PC-9 (cell line): ENCODE measurements at places on chromosomes 5 and 9. TPM values are rescaled to one million over a fixed set of nuclear protein-coding genes. Genes with fewer than 3 reads are reported as not detected.
A peak's percentile ranks its signal among the peaks of the same experiment; 100 is the strongest.

Gene OR13D1
- not detected in 2 replicates for total RNA-seq

Gene CNTNAP3
- 4.6 TPM in 2 replicates for total RNA-seq

Gene SPATA31D4
- total RNA-seq = not detected in 2 replicates

Gene BTNL3
- not detected in 2 replicates for total RNA-seq

Gene ENTPD8
- 5.4 and 5.9 TPM in 2 replicates for total RNA-seq

Gene ANKDD1B
- 0.20 and 0.31 TPM in 2 replicates for total RNA-seq

Gene AGXT2
- not detected in 2 replicates for total RNA-seq

Gene SLC28A3
- total RNA-seq = 0.08 and 0.13 TPM in 2 replicates

DNA sequence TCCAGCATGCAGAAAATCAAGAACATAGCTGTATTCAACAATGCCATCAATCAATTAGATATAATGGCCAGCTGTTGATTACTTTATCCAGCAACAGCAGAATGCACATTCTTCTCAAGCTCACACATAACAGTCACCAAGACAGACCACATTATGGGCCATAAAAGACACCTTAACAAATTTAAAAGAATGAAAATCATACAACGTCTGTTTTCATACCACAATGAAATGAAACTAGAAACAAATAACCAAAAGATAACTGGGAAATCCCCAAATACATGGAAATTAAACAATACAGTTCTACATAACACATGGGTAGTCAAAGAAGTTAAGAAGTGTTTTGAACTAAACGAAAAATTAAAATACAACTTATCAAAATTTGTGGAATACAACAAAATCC is 130.9 kb upstream of the GNA14 start:
- no peak for DNase-seq

GRCh38 chr5:139686706-139687441 is 38.7 kb downstream of the CXXC5 start:
- DNase-seq = no peak

- DNase-seq = no peak
Measured at GRCh38 chr5:163760498-163760897, 255.1 kb downstream of the MAT2B start.

GRCh38 chr5:149545327-149545726 is 5.9 kb downstream of the CSNK1A1 start:
- DNase-seq = no peak

DNA sequence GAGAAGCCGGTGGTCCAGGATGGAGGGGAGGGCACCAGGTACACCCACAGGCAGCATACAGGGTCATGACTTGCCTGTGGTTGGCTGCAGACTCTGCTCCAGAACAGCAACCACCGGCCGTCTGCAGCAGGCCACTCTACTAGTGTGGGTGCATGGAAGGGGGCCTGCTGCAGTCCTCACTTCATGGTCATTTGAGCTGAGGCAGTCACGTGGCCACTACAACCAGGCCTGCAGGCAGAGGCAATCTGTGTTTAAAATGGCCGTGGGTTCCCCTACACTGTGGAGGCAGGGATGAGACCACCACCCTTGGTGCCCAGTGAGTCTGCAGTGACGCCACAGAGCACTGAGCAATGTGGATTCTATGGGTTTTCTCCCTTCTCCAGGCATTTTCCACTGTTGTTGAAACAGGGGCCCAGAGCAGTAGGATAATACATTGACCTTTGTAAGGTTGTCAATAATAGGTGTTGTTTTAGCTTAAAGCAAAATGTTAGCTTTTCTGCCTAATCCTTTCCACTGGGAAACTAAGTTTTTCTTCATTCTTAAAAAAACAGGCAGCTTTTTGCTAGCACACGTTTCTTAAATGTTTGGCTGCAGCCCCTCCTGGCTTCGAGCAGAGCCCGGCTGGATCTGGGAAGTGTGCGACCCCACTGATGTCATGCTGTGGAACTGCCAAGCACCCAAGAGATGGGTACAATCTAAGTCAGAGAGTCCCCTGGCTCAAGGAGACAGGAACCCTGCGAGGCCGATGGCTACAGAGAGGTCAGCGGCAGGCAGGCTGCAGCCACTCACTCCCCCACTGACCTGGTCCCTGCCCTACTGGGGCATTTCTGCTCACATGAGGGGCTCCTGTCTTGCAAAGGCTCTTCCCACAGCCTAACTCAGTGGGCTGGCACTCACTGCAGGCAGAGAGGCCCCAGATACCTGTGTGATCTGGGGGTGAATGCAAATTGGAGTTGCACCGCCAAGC is 21.2 kb downstream of the GADD45G start:
- no peak for DNase-seq

GRCh38 chr9:107404161-107404560 is 85.4 kb downstream of the KLF4 start:
- DNase-seq = no peak

- DNase-seq = no peak
Measured at GRCh38 chr5:27491047-27491446, 452.7 kb upstream of the CDH9 start.

GRCh38 chr5:1751026-1751863 is 48.4 kb downstream of the MRPL36 start:
- no peak for DNase-seq

- no peak for DNase-seq
Measured at GRCh38 chr9:92035687-92036410, 79.4 kb downstream of the SPTLC1 start.

DNA sequence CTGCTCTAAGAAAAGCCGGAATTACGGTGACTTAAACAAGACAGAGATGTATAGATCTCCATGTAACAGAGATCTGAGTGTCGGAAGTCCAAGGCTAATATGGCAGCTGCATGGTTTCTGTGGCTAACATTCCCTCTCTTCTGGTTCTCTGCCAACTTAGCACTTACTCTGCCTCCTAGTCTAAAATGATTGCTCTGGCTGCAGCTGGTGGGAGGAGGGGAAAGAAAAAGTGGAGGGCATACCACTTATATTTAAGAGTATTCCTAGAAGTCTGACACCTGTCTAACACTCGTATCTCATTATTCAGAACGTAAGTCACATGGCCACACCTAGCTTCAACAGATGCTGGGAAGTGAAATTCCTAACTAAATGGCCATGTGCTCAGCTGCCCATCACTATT is 551.5 kb upstream of the TLE4 start:
- no peak for DNase-seq

DNA sequence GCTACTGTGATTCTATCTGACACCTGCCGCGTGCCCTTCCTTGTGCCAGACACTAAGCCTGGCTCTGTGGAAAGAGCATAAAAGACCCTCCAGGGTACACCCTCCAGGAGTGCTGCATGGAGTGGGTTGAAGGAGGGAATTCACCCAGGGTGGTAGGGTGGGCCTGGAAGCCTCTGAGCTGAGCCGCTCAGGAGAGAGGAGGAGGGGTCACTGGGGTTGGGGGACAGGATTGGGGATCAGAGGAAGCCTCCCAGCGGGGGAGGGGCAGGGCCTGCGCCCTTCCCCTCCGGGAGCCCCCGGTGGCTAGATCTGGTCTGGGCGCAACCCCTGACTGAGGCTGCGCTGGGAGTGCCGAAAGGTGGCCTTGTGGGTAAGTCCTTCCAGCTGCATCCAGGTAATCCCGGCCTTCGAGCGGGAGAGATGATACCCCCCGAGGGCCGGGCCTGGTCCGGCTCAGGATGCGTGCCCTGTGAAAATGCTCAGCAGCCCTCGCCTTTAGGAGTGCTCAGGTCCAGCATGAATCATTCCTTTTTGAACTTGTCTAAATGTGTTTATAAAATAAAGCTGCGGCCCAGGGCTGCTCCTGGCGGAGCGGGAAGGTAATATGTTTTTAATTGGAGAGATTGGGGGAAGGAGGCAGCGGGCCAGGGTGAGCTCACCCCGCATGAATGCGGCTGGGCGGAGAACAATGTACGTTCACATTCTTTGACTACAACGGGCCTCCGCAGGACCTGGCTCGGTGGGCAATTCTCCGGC is 118.1 kb upstream of the SMIM23 start:
- DNase-seq = no peak

- no peak for DNase-seq
Measured at GRCh38 chr9:70492319-70492777, 77.9 kb upstream of the KLF9 start.

DNA sequence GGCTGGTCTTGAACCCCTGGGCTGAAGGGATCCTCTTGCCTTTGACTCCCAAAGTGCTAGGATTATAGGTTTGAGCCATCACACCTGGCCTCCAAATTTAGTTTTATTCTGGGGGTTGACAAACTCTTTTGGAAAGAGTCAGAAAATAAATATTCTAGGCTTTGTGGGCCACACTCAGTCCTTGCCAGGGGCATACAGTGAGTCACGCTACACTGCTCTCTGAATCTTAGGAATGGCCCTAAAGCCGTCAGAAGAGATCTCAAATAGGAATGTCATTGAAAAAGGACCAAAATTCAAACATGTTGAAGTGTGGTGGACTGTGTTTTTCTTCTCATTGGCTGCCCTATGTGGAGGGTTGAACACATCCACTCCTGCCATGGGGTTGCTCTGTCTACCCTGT is 127.7 kb upstream of the BASP1 start:
- no peak for DNase-seq

GRCh38 chr9:113566712-113567071 is 103.2 kb downstream of the RGS3 start:
- no peak for DNase-seq

DNA sequence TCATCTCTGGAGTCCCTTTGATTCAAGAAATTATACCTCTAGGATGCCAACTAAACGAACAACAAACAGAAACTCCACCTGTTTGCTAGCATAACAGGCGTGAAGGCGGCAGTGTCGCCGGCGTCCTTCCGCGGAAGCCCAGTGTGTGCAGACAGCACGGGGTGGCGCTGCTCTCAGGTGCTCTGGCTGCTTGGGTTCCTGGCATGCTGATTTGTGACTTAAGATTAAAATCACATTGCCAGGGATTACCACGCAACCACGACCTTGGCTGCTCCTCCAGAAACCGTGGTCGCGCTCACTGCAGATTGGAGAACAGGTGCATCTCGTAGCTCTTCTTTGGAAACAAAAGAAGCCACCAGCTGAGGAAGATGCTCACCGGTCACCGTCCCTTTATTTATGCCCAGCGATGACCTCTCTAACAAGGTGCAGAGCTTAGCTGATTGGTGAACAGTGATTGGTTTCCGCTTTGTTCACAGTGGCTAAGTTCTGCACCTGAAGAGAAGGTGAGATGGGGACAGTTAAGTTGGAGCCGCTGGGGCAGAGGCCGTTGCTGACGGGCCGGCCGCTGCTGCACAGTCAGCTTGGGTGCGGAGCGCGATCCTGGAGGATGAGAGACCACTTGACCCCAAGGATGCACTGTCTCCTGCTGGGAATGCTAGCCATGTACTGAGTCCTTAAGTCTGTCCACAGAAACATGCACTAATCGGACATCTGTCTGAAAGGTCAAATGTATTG is 232.3 kb downstream of the FANCC start:
- no peak for DNase-seq

- no peak for DNase-seq
Measured at GRCh38 chr9:87513880-87514535, 16.3 kb downstream of the DAPK1 start.

DNA sequence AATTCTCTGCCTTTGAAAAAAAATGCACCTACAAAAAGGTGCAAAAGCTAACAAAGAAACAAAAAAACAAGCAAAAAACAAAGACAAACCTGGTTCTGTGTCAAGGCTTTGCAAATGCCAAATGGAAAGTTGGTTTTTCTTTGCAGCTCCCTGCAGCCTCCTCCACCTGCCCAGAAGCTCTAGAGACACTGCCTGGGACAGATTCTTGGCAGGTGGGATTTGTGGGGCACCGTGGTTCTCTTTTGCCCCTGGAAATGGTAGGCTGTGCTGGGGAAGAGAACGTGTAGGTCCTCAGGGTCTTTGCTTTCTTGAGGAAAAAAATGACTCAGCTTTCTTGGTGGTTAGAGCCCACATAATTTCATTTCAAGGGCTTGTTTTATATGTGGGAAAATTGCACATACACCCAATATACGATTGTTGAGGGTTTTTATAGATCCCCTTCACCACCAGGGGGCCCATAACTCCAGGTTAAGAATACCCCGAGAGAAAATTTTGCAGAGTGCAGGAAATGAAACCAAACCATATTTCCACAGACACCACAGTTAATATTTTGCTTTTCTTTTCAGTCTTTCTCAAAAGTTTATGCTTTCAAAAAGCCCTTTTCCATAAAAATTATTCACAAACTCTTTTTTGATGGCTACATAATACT is 58.7 kb downstream of the NXNL2 start:
- no peak for DNase-seq

GRCh38 chr9:87880683-87881082 is 2.0 kb upstream of the SPATA31E1 start:
- no peak for DNase-seq

- DNase-seq = no peak
Measured at GRCh38 chr5:116308391-116308790, 223.6 kb downstream of the COMMD10 start.

- peak; percentile 13 for DNase-seq
Measured at GRCh38 chr5:42514754-42515153, 91.5 kb downstream of the GHR start.

DNA sequence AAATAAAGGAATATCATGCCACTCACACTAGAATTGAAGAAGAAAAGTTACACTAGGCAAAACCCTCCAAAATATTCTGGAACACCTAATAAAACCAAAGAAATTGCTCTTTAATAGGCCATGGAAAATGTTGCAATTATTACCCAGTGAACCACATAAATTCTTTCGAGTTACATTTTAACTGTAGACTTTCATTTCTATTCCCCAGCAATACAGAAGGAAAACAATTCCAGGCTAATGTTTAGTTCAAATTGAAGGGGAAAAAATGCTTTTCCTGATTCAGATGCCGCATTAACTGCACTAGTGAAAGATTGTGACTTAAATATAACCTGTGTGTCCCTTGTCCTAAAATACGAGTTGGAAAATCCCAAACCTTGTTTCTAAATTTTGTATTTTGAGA is 439.3 kb upstream of the ADAMTS16 start:
- no peak for DNase-seq

DNA sequence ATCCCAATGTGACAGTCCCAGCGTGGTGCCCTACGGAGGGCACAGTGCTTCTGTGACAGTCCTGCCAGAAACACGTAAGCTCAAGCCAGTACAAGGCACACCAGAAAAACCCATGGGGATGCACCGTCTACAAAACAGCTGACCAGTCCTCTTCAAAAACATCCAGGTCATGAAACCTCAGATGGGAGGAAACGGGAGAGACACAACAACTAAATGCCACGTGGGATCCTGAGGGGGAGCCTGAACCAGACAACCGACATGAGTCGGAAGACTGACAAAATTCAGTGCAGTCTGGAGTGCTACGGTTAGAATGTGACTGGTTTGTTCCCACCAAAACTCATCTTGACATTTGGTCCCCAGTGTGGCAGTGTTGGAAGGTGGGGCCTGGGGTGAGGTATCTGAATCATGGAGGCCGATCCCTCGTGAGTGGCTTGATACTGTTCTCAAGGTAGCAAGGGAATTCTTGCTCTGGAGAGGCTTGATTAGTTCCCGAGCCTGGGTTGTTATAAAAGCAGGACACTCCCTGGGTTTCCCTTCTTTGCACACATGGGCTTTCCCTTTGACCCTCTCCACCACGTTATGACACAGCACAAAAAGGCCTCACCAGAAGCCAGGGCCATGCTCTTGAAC is 55.4 kb downstream of the ADAMTS2 start:
- no peak for DNase-seq

GRCh38 chr9:136085815-136086212 is 9.3 kb downstream of the NACC2 start:
- no peak for DNase-seq
